ENCODE measurements at places on chromosomes 7 and 10. TPM values are rescaled to one million over a fixed set of nuclear protein-coding genes. Genes with fewer than 3 reads are reported as not detected.

MKLN1 gene
- 62.3 TPM for total RNA-seq

KIF11 gene
- total RNA-seq, result 15.1 TPM

HOXA2 gene
- total RNA-seq, result 0.89 TPM

CNTNAP2 gene
- 1.9 TPM for total RNA-seq

KIAA1549 gene
- total RNA-seq, result 3.0 TPM

CTAGE4 gene
- total RNA-seq, result 9.1 TPM

VTI1A gene
- total RNA-seq, result 28.7 TPM

CNNM1 gene
- 0.20 TPM for total RNA-seq

IDI1 gene
- 81.6 TPM for total RNA-seq

EBLN1 gene
- not detected for total RNA-seq

RAMP3 gene
- total RNA-seq, result 3.5 TPM

PRSS1 gene
- total RNA-seq, result not detected

PRF1 gene
- total RNA-seq, result 0.79 TPM

ITPRID1 gene
- 1.8 TPM for total RNA-seq

RSBN1L gene
- 35.6 TPM for total RNA-seq

PAPOLB gene
- 0.30 TPM for total RNA-seq

TAS2R41 gene
- not detected for total RNA-seq

ANKRD30A gene
- total RNA-seq, result 0.30 TPM

CYTH3 gene
- total RNA-seq, result 23.2 TPM

CNOT4 gene
- total RNA-seq, result 23.1 TPM

GPR85 gene
- total RNA-seq, result 1.9 TPM

KAT6B gene
- 69.3 TPM for total RNA-seq

DDX50 gene
- 41.7 TPM for total RNA-seq

SLC29A4 gene
- 4.9 TPM for total RNA-seq

CRYGN gene
- not detected for total RNA-seq

SUN3 gene
- not detected for total RNA-seq

ASB15 gene
- 0.59 TPM for total RNA-seq

AKR1C4 gene
- not detected for total RNA-seq

CCL24 gene
- total RNA-seq, result 1.2 TPM

NACAD gene
- 1.4 TPM for total RNA-seq

HOXA10 gene
- total RNA-seq, result 2.8 TPM

CTTNBP2 gene
- 5.5 TPM for total RNA-seq

Data from skin of body (tissue), 3 donors.